ENCODE measurements at places on chromosomes 1 and 21.

- H3K36me3 ChIP-seq, result no peaks in the 10 kb centered on the region
- DNase-seq, result no peak
- H3K27ac ChIP-seq, result no peak overlapping the region
- no peaks in the 10 kb centered on the region for H3K27me3 ChIP-seq
- no peaks in the 10 kb centered on the region for H3K4me1 ChIP-seq
- no peak overlapping the region for H3K4me3 ChIP-seq
Measured at GRCh38 chr21:28437061-28437460, 555.6 kb downstream of the LTN1 start.

DNA sequence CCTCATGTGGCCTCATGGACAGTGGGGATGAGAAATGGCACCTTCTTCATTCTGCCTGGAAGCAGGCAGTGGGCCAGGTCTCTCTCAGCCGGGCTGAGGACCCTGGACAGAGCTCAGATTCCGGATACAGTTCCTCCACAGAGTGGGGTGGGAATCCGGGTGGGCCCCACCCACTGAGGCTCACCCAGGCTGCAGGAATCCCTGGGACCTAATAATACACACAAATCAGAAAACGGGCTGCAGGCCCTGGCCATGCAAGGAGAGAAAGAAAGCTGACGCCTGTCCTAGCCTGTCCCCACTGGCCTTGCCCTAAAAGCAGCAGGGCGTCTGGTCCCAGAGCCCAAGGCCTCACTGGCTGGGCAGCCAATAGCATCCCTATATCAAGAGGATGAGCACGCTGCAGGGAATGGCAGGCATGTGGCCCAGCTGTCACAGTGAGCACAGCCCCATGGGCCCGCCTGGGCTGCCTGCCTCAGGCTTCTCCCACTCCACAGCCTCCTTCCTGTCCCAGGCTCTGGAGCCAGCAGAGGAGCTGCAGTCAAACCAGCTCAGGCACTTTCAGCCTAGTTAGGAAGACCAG is 25.3 kb downstream of the ACTA1 start:
- H3K27ac ChIP-seq, result no peak overlapping the region
- H3K4me1 ChIP-seq, result peaks cover 9% of the 10 kb centered on the region
- H3K4me3 ChIP-seq, result no peak overlapping the region
- no peaks in the 10 kb centered on the region for H3K36me3 ChIP-seq
- DNase-seq, result no peak

DNA sequence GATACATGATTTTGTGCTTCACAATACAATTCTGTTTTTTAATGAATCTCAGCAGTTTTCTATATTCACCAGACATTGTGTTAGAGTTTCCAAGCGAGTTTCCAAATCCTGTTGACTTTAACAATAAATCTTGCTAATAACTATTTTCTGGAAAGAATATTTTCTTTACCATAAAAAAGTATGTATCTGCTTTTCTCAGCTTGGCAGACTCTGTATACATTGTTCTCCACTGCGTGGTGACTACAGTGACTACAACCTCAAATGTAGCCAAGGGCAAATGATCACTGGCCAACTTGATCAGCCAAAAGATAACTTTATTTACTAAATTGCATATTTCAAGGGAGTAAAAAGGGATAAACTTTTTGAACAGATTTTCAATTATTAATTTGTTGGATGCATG is 325.9 kb upstream of the ADAMTS5 start:
- no peak overlapping the region for H3K27ac ChIP-seq
- no peaks in the 10 kb centered on the region for H3K27me3 ChIP-seq

- no peak for DNase-seq
- H3K27me3 ChIP-seq, result no peaks in the 10 kb centered on the region
- no peaks in the 10 kb centered on the region for H3K36me3 ChIP-seq
Measured at GRCh38 chr1:93123201-93123783, 44.2 kb downstream of the MTF2 start.

DNA sequence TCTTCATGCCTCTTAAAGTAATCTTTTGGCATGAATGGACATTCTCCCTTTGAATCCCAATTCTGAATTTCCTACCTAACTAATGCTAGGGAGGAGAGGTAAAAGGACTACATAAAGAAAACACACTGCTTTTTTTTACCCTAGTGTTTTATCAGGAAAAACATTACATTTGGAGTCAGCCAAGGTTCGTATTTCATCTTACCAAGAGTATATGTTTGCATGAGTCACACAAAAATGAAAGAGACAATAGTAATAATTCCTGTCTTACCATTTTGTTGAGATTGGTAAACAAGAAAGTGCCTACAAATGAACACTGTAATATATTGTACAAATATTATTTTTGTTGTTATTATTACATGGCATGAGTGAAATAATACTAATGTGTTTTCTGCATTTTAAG is 112.9 kb upstream of the WARS2 start:
- no peak overlapping the region for H3K27ac ChIP-seq
- H3K4me1 ChIP-seq, result no peaks in the 10 kb centered on the region
- no peak overlapping the region for H3K4me3 ChIP-seq

DNA sequence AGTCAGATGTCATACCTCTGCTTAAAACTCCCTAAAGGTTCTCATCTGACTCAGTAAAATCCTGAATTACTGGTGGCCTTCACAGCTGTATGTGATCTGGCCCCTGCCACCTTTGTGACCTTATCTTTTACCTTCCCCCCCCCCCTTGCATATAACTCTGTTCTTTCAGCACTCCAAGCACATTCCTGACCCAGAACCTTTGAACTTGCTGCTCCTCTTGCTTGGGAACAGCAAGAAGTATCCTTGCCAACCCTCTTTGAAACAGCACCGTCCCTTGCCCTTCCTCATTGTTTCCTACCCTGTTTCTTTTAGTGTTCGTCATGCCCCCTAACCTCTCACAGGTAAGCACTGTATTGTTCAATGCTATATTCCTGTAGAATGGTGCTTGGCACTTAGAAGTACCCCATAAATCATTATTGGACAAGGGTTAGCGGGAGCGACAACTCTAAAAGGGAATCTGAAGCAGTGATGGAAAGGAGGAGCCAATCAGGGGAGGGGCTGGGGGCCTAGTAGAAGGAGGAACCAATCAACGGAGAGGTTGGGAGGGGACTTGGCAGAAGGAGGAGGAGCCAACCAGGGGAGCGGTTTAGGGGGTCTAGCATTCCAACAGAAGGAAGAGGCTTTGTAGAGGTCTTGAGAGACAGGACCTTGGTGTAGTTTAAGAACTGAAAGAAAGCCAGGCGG is 13.9 kb downstream of the CACHD1 start:
- no peaks in the 10 kb centered on the region for H3K36me3 ChIP-seq
- H3K4me1 ChIP-seq, result peaks cover 31% of the 10 kb centered on the region
- no peaks in the 10 kb centered on the region for H3K27me3 ChIP-seq
- no peak overlapping the region for H3K27ac ChIP-seq
